IPS DF 6.9 (cell line): ENCODE measurements at places on chromosomes 11 and 22.

- DNase-seq: peak; percentile 22
These were observed 20.3 kb upstream of the MRPL17 start for GRCh38 chr11:6703247-6704063.

DNA sequence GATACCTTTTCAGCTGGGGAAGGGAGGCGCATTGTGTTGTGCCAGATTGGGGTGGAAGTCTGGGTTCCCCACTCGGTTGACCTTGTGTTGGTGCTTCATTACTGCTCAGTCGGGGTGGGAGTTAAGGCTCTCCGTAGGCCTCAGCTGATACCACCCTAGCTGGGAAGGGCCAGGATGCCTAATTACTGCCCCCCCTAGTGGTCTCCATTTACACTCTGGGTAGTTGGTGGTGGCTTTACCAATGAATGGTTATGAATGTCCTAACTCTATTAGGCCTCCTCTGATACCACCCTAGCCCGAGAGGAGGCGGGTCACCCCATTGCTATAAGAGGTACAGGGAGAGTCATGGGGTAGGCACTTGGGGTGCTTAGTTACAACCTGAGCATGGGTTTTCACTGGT lies 27.5 kb upstream of the HIKESHI start:
- DNase-seq: peak; percentile 27

DNA sequence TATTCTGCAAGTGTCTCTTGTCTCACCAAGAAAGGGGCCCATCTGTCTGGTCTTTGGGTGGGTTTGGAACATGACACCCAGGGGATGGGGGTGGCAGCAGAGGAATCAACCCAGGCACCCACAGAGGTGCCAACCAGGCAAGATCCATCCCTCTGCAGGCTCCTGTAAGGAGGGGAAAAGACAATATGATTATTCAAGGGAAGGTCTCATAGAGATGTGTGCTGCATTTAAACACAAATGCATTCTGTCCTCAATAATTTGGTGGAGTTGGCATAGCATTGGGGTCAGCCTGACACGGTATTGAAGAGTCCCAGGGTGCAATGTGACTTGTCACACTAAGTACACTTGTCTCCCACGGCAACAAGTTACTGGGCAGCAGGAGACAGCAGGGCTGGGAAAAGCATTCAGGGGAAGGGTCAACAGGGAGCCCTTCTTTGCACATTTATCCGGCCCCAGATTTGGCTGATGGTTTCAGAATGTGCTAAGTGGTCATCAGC lies 33.1 kb upstream of the SPON1 start:
- no peak for DNase-seq

GRCh38 chr22:23144932-23145877 lies at the start of gene RAB36:
RAB36 (plus strand) TSS chr22:23145477; CDS start chr22:23146617, 1,140 bp downstream.
- peak; percentile 100 for DNase-seq

DNA sequence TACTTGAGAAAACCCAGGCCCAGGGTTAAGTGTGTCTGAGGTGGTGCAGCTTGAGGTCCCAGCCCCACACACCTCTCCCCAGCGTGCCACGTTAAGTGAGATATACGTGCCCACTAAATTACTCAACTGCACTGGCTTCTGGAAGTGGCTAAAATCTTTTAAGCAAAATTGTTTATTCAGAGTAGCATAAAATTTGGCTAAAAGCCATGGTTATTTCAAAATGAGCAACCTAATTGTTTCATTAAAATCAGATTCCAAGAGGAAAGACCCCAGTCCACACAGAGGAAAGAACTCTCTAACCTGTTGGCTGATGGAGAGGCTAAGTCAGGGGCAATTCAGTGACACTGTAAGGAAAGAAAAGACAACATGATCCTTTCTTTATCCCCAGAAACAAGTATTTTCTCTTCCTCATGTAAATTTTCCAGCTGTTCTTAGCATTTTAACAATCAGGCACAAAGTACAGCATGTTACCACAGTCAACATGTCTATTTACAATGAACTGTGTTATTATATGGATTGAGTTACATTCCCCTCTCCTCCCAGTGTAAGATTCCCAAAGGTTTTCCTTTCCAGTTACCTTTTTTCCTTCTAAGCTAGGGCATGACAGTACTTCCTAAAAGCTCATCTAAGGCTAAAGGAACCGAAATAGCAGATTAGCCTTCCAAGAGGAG lies 26.6 kb downstream of the NUP50 start:
- no peak for DNase-seq

GRCh38 chr11:125426818-125427528 lies 69.1 kb downstream of the FEZ1 start:
- DNase-seq: no peak

DNA sequence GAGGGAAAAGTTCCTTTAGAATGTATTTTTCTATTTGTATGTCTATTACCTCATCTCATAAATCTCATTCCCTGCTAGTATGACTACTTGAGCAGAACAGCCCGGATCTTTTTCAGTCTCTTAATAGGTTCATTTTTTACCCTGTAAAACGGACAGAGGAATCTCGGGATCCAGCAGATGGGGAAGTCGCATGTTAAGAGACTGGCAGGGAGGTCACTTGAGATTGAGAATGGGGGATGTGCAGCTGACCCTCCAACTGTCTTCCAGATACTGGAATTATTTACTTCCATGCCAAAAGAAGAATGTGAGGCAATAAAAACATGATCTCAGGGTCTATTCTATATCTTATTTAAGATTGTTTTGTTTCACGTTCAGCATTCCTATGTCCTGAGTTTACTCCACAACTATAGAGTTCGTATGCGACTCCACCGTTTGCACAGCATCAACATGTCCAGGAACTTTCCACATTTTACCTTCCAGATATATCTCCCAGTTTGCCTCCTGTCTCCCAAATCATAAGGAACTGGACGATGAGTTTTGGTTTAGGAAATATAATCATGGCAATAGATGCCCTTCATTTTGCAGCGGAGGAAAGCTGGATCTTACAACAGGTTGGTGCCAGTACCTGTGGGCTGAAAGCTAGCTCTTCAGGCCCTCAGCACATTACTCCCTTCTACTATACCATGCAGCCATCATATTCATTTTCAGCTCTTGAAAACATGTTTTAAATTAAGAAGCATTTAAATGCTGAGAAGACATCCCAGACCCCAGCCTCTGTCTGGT lies 181.5 kb downstream of the MAML2 start:
- no peak for DNase-seq

- no peak for DNase-seq
These were observed 51.4 kb downstream of the GRIK4 start for GRCh38 chr11:120562806-120563425.

GRCh38 chr22:49307870-49308269 lies 519.8 kb downstream of the BRD1 start:
- DNase-seq: no peak

- DNase-seq: no peak
These were observed 7.8 kb upstream of the PYGM start for GRCh38 chr11:64767344-64768299.

DNA sequence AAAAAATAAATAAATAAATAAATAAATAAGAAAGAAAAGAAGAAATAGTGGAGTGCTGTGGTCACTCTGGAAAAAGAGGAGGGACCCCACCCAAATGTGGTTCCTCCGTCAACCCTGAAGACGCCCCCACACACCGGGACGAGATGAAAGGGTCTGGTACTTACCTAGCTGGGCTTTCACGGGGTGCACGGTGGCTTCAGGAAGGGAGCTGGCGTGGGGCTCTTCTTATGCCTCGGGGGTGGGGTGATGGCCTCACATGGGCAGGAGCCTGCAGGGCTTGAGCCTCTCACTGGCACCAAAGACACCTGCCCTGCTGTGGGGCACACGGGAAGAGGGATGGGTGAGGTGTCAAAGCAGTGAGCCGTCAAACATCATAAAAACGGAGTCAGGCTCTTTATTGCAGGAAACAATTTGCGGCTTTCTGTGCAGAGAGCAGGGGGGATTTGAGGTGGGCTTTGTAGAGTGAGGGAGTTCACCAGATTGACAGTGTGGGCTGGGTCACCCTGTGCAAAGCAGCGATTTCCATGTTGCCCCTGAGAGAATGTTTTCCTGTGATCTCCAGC lies 28.0 kb upstream of the KRTAP5-6 start:
- DNase-seq: no peak

- DNase-seq: no peak
These were observed 74.3 kb downstream of the MYEOV start for GRCh38 chr11:69368119-69368880.

- DNase-seq: no peak
These were observed 7.8 kb downstream of the TBC1D10A start for GRCh38 chr22:30318799-30319419.

GRCh38 chr11:123543797-123544196 lies 110.6 kb downstream of the SCN3B start:
- DNase-seq: no peak

GRCh38 chr11:74950374-74950969 lies 1.4 kb downstream of the SPCS2 start:
- no peak for DNase-seq

DNA sequence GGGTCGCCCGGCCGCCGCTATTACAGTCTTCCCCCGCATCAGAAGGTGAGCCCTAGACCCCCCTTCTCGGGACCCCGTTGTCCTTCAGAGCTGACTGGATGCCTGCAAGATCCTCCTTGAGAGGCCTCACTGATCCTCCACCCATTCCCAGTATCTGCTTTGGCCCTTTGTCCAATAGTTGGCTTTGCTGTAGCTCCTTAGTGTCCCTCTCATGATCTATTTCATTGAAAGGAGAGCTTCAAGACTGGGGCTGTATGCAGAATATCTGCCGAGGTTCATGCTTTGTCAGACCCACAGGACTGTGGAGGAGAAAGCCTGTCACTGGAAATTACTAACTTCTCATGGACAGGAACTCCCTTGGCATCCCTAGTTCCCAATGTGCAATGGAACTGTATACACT lies 499 bp downstream of the DLAT start:
- DNase-seq: no peak

DNA sequence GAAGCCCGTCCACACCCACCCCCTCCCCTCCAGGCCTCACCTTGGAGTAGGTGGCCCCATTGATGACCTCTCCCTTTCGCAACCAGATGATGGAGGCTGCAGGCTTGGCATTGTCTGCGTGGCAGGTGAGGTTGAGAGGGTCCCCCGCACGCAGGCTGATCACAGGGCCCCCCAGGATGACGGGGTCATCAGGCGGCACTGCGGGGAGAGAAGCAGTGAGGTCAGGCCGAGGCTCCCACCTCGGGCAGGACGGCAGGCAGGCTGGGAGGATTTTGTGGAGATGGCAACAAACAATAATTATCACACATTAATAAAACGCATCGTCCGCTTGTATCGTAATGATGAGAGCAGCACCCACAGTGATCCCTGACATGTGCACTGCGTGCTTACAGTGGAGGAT lies 117.8 kb downstream of the ST3GAL4 start:
- no peak for DNase-seq

DNA sequence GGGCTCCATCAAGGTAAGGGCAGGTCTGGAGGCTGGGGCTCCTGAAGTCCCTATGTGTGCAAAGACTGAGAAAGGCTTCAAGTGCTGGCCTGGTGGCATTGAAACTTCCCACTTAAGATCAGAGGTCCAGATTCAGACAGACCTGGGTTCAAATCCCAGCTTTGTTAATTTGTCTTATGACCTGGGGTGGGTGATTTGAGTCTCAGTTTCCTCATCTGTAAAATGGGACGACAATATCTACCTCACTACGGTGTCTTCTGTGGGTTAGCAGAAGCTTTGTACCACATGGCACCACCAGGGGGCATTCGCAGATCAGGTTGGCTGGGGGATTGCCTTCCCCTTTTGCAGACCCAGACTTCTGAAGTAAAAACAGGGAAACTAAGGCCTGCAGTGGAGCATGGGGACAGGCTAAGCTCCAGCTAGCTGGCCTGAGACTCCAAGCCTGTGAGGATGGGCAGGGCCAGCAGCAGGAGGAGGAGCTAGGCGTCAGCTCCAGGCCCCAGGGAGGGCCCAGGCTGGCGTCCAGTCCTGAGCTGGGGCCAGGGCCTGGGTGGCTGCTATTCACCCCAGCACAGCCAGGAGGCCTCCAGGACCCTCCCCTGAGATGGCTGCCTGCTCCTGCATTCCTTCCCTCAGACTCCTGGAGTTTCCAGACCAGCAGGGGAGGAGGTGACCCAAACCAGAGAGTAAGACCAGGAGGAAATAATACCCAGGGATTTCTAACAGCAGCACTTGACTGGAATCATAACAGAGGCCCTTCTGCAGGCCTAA lies 1.5 kb downstream of the CASTOR1 start:
- DNase-seq: peak; percentile 82

GRCh38 chr11:2892967-2893528 lies 7.5 kb upstream of the CDKN1C start:
- no peak for DNase-seq

DNA sequence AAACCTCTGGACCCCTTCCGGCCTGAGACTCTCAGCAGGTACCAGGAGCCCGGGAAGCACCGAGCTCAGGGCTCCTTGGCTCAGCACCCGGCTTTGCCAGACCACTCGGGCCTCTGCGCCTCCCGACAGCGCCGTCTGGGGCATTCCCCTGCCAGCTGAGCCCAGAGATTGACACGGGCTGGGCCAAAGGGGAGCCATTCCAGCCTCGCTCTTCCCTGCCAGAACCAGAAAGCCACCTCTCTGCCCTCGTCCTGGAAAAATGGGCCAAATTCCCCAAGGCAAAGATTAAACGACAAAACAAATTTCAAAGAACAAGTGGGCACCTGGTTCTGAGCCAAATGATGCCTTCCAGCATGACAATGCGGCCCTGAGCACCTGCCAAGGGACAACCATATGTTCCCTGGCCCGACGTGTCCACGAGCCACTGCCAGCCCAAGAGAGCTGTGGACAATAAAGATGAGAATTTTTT lies 59.3 kb downstream of the CELSR1 start:
- DNase-seq: no peak

- no peak for DNase-seq
These were observed 3.4 kb upstream of the ZBTB44 start for GRCh38 chr11:130318031-130318673.

DNA sequence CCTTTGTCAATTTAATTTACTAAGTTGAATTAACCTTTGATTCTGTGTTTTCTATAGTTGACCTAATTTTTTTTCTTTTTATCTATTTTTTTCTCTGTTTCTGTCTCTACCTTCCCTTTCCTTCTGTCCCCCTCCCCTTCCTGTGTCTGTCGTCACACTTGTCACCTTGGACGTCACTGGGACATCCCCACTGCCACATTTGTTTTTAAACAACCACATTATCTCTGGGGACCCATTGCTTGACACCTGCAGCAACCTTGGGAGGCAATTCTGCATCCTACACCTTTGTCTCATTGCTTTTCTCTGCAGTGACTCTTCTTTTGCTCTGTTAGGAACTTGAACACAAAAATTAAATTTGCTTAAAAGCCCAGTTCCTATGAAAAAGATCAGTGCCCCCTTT lies 51.8 kb upstream of the TTC12 start:
- DNase-seq: no peak

DNA sequence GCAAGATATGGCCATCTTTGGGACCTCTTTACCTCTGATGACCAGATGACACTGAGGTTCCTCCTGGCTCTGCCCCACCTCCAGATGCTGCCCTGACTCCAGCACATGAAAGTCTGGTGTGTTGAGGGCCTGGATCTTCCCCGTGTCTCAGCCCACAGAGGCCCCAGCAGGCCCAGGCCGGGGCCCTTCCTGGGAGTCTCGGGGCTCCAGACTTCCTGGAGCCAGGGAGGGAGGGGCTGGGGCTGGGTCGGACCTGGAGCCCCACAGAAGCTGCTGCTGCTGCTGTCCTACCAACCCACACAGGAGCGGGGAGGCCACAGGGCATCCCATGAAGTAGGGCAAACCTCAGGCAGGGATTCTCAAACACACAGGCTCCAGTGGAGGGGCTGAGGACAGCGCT lies 32.2 kb upstream of the WNT11 start:
- DNase-seq: no peak

GRCh38 chr11:117466966-117467365 lies 139.3 kb downstream of the CEP164 start:
- no peak for DNase-seq

- DNase-seq: no peak
These were observed 69.4 kb downstream of the DDX10 start for GRCh38 chr11:108734283-108734682.
